Dermis microvascular lymphatic vessel endothelial cell (primary cell): ENCODE measurements at places on chromosomes 2 and 18.

DNA sequence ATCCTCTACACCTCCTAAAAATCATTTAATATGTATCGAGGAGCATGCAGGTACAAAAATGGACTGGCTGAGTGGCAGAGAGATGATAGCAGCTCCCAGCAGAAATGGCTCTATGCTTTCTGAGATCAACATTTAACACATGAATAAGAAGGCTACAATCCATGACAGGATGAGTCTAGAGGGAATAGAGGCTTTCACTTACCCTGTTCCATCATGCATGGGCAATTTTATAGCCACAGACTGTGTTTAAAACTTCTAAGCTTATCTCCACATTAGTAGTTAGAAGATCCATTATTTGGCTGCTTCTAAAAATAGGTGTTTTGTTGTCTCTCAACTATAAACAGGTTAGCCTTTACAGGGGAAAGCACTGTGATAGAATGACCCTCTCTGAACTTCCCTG is 149.1 kb upstream of the ARHGAP28 start:
- no peak for DNase-seq

- no peak for DNase-seq
These were observed 5.1 kb upstream of the MIB1 start for GRCh38 chr18:21735452-21736015.

DNA sequence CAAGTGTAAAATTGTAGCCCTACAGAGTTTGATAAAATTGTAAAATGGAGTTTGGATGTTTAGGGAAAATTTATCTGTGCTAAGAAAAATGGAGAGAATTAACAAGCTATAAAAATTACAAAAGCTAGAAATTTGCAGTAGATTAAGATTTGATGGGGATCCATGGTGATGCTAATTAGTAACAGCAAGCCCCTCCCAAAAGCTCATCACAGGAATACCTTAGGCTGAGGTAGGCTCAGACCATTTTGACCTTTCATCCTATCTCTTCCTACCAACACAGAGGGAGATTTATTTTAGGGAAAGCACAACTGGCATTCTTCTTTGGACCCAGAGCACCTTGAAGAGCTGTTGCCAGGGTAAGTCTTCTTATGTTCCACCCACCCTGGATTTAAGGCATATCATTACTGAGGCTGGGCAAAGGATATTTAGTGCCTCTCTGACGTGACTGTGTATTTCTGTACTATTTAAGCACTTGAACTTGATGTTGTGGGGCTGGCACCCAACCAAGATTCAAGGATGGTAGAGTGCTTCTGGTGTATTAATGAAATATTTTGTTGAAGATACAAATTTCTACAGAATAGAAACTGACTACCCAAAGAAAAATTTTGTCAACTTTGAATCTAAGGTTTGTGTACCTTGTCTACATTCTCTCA is 70.8 kb upstream of the SLC39A10 start:
- no peak for DNase-seq

DNA sequence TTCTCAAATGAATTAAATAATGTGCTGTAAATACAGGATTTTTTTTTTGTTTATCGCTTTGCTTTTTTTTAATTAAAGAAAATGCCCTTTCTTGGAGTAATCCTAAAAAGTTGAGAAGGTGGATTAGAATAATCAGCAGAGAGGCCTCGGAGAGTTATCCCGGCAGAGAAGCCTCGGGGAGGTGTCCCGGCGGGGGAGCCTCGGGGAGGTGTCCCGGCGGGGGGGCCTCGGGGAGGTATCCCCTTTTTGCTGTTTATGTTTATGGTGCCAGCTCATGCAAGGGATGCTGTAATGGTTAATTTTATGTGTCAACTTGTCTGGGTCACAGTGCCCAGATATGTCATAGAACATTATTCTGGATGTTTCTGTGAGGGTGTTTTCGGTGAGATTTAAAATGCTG is 263.0 kb upstream of the TRIB2 start:
- no peak for DNase-seq

DNA sequence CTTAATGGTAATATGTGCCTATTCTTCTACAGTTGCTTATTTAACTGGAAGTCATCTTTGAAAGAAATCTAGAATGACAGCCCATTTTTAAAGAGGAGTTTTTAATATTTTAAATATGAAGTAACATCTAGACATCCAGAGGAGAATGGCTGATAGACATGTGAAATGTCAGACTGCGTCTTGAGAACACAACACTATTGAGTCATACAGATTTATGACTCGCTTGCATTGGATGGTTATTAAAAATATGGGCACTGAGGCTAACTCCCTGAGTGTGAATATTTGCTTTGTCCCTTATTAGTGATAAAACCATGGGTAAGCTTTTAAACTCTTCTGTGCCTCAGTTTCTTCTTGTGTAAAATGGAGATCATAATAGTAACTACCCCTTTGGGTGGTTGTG is 22.9 kb downstream of the TDRD15 start:
- DNase-seq, result no peak

DNA sequence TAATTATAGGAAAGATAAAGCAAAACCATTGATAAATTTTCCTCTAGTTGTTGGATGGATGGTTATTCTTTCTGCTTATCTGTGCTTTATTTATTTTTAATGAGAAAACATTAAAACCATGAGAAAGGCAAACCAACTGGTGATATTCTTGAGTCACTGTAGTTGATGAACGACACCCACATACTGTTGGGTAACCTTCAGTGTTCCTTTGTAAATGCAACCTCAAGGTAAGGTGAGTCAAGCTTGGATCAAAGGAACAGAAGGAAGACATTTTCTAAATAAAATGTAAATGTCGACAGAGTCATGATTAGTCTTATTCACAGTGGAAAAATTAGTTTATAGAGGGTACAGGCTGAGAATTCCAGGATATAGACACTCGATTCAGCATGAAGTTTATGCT is 12.7 kb downstream of the ABCB11 start:
- no peak for DNase-seq

- DNase-seq, result no peak
These were observed 183.8 kb downstream of the MYT1L start for GRCh38 chr2:2146969-2147900.

DNA sequence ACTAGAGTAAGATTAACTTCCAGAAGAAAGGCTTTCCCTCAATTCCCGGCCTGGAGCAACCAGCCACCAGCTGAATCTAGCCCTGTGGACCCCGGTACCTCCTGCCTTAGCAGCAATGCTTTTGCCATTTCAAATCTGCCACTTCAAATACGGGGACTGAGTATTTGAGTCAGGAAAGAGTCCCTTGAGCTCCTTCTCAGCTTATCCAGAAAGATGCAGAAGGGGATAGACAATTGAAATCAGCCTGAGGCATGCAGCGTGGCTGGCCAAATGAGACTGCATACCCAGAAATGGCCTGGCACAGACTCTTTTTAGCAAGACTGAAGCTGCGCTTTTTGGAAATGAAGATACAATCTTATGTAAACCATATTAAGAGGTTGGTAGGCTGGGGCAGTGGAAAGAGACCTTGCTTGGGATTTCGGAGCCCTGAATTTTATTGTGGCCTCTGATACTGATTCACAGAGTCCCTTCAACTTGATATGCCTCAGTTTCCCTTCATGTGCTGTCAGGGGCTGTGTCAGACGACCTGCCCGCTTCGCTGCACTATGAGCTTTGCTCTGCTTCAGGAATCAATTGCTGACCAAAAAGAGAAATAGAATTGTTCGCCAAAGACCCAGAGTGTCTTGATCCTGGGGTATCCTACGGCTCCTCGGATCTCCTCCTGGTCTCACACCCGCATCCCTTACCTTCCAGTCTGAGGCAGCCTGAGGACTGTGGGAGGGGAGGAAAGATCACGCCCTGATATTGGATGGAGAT is 1.0 kb downstream of the MATN3 start:
- DNase-seq, result no peak

DNA sequence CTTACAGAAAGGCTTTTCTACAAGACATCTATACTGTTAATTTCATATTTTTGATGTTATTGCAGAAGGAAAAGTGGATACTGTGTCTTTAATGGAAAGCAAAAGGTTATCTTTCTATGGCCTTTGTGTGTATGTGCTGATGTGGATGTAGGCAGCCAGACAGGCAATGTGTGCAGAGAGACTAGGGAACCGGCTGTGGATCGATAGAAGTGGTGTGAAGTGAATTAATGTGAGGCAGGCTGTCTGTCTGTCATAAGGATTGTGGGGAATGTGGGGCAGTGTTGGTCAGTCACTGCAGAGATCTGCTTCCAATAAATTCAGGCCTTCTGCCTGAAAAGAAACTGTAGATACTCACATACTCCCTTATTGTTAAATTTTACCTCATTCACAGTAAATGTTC is 156.7 kb downstream of the WDR7 start:
- DNase-seq, result no peak

GRCh38 chr18:7584646-7585275 is 17.6 kb downstream of the PTPRM start:
- DNase-seq, result no peak

GRCh38 chr2:230439590-230439989 is 23.6 kb downstream of the SP100 start:
- DNase-seq, result peak; percentile 60

- peak; percentile 37 for DNase-seq
These were observed 31.1 kb downstream of the TMEM178A start for GRCh38 chr2:39696838-39697237.

GRCh38 chr2:105104208-105104731 is 66.4 kb downstream of the MRPS9 start:
- DNase-seq, result no peak

DNA sequence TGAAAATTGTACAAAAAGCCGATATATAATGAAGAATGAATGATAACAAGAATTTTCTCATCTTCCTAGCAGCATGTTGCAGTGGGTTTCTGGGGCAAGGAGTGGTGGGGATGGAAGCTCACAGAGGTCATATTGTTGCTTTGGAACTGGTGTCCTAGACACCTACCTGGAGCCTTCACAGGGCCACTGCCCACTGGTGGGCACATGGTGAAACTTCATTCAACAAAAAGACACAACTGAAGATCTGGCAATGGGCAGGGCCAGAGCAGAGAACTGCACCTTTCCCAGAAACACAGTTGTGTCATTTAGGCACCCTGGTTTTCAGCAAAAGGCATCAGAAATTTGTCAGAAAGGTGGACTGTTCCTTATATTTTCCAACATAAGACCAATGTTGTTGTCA is 115.3 kb downstream of the FHOD3 start:
- no peak for DNase-seq

- no peak for DNase-seq
These were observed 174.6 kb upstream of the PID1 start for GRCh38 chr2:229445501-229446211.

GRCh38 chr2:43288417-43289305 is 62.3 kb upstream of the ZFP36L2 start:
- no peak for DNase-seq

DNA sequence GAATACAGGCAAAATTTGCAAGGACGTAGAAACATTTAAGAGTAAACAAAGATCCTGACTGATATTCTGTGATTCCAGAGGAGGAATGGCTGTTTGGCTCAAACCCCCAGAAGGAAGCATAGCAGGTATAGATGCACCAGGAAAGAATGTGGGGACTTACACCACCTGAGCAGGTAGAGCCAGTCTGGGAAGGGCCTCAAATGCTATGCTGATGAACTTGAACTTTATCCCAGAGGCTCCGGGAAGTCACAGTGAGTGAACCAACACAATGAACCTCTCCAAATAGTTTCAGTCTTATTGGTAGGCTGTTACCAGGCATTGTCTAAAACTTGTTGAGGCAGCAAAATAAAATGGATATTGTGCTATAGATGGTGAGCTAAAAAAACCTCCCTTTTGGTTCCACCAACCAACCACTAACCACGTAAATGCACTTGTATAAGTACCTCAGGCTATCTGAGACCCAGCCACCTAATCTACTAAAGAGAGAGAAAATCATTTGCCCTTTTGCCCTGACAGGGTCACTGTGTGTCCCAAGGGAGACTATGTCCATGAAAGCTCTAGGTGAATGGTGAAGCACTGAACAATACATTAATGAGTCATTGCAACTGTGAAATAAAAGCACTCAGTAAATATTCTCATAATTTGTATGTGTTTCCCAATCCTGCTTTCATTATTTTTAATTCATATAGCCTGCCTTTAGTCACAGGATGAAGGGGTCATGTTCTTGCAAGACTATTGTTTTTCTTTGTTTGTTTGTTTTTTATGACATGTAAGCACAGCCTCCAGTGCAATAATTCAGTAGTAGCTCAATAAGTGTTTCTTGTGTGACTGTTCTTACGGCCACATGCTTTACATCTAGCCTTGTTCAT is 911.6 kb downstream of the EPHA4 start:
- DNase-seq, result no peak

DNA sequence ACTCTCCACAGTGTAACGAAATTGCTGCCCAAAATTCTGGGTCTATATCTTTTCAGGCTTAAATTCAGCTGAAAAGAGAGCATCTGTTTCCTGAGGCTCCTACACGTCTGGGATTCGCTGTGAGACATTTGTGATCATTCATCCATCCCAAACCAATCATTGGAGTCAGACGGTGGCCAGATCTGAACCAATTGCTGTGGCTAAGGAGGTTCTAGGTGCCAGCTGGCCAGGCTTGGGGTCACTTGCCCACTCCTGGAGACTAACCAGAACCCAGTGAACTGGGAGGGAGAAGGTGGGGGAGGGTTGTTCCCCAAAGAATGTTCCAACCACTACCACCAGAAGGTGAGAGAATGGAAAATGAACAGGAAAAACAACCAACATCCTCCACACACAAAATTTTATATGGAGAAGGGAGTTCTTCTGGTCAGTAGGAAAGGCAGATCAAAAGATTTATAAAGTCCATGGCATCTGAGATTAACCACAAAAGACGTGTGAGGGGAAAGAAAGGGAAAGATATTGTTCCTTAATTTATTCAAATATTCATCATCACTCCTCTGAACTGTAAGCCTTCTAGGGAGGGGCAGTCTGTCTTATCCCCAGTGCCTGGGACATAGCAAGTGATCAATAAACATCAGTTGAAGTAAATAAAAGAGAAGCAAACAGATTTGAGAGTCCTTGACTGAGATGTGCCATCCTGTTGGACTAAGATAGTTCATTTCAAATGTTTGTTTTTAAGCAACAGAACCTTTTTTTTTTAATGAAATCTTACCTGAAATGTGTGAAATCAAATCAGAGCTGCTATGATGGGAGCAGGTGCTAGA is 3.0 kb upstream of the RTKN start:
- DNase-seq, result no peak

DNA sequence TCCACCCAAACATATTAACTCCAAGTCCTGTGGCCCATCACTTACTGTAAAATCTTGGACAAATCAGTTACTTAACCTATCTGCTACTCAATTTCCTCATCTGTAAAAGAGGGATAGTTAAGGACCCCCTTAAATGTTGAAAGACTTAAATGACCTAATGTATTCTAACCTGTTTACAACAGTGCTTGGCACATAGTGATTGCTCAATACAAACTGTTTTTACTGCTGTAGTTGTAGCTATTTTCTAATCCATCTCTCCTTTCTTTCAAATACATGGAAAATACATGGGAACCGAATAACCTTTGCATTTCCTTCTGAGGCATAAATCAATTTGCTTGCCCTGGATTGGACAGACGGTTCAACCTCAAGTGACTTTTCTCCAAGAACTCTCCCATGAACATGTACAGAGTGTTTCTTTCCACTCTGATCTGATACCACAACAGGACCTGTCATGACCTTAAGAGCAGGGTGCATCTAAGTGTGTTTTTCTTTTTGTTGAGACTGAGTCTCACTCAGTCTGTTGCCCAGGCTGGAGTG is 2.7 kb downstream of the LNPK start:
- no peak for DNase-seq
